ENCODE measurements at places on chromosomes 4 and X.

DNA sequence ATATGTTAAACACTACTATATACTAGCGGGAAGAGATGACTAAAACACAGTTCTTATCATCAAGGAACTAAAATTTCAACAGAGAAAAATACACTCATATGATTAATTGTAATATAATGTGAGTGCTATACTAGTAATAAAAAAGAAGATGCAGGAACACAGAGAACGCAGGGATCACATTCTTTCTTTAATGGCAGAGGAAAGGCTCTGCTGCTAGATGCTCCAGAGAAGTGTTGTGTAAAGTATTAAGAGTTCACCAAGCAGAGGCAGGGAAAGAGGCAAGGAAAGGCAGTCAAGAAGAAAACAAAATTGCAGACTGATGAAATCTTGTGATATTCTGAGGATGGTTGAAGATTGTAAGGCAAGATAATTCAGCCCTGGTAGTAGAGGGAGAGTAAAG is 394.7 kb downstream of the PDGFC start:
- DNase-seq: no peak

GRCh38 chr4:84381759-84382158 is 117.3 kb downstream of the NKX6-1 start:
- no peak for DNase-seq

GRCh38 chrX:154603438-154604430 is 15.3 kb downstream of the CTAG1B start:
- DNase-seq: no peak

DNA sequence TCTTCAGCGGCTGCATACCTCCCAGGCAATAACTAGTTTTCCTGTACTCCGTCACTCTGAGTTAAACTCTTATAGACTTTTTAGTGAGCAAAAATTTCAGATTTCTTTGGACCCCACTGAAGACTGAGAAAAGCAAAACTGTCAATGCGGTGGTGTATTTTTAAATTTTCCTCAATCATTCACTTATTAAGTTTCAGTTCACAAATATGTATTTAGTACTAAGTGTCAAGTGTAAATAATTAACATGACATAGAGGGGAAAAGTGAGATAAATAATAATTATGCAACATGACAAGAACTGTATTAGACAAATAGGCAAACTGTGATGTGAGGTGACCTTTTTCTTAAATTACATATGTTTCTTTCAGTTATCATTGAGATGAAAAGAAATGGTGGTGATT is 124.4 kb downstream of the NAF1 start:
- no peak for DNase-seq

DNA sequence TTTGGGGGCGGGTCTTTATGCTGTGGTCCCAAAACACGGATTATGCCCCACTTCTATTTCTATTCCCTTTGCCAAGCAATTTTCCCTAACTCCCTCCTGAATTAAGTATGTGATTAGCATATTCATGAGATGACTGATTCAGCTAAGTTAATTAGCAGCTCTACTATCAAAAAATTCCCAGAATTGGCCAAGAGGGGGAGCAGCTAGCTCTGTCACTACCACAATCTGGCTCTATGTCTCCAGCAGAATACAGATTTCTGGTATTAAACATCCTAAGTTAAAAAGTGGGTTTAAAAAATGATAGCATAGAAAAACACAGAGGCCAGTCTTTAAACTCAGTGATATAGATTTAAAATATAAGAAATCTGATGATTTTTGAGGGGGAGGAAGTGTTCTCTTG is 80.3 kb downstream of the GPC4 start:
- DNase-seq: no peak

Data from GM06990 (cell line).